ENCODE measurements at places on chromosomes 4 and X.

DNA sequence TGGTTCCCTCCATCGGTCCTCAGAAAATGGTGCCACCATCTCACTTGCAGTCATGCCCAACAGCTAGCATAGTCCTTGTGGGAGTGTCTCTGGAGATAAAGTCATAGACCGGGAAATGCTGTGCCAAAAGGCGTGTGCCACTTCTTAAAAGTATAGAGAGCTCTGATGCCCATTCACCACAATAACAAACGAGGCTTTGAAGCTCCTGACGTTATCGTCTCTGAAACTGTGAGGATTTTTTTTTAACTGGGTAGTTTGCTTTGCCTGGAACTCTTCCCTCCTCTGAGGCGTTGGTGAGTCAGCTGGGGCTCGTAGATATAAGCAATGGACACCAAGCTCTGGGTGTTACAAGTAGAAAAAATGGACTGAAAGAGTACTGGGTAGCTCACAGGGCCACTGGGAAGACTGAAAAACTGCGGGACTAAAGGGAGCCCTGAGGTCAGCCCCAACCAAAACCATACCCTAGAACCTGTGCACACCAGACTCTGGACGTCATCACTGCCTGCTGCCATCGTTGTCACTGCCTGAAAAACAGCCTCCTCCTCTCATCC lies 89.4 kb upstream of the TRIM2 start:
- no peak for DNase-seq

DNA sequence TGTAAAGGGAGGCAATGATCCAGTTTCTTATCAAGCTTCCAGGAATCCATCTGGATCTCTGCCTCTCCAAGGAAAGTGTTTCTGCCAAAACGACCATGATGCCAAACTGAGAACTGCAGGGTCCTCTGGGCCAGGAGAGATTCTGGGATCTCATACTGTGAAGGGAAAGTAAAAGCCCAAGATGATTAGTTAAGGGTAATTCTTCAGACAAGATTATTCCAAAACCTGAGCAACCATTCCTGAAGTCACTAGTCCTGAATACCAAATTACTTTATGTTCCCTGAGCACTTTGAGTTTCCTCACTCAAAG lies 42.0 kb downstream of the SRPX2 start:
- DNase-seq = no peak

- no peak for DNase-seq
Observed at GRCh38 chrX:9062641-9063040, 28.7 kb upstream of the FAM9B start.

DNA sequence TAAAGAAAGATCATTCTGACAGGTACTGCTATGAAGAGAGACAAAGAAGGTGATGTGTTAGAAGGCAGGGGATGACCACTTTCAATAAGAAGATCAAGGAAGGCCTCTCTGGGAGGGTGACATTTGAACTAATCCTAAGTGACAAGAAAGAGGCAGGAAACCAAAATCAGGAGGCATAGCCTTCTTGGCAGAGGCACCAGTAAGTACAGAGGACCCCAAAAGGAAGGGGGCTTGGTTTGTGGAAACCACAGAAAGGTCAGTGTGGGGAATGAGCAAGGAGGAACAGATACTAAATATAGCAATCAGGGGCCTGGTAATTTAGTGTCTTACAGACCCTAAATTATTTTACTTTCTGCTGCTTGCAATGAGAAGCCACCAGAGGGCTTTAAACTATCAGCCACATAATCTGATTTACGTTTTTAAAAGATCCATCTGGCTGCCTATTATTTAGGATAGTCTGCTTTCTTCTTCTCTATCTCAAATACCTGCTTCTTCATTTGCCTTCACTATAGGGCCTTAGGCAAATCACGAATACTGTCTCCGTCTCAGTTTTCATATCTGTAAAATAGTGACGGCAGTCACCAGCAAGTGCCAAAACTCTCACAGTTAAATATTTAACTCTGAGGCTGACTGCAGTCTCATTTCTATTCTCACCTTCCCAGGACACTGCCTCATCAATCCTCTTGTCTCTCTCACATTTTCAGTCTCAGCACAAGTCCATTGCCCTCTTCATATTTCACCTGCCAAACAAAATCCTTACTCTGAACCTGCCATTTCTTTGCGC lies 16.7 kb downstream of the NR3C2 start:
- no peak for DNase-seq

GRCh38 chr4:140423106-140423505 lies 4.3 kb downstream of the CLGN start:
- no peak for DNase-seq

Measured in stimulated activated CD4-positive, alpha-beta T cell treated with anti-CD3 and anti-CD28 coated beads, Interleukin-1b, Interleukin-23, amount 100 ng/mL, for 1 hour (primary cell).